Foreskin melanocyte (primary cell): ENCODE measurements at places on chromosomes 4 and X.

- no peak for DNase-seq
Observed at GRCh38 chrX:23819385-23820234, 36.6 kb downstream of the SAT1 start.

DNA sequence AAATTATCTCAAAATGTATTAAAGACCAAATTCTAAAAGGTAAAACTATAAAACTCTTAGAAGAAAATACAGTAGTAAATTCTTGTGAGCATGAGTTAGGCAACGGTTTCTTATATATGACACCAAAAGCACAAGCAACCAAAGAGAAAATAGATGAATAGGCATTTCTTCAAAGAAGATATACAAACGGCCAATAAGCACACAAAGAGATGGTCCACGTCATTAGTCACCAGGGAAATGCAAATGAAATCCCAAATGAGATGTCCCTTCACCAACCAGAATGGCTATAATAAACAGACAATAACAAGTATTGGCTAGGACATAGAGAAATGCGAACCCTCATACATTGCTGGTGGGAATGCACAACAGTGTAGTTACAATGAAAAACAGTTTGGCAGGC is 44.6 kb downstream of the RAB33A start:
- no peak for DNase-seq

- DNase-seq = no peak
Observed at GRCh38 chrX:76802708-76803107, 375.2 kb downstream of the MAGEE1 start.

DNA sequence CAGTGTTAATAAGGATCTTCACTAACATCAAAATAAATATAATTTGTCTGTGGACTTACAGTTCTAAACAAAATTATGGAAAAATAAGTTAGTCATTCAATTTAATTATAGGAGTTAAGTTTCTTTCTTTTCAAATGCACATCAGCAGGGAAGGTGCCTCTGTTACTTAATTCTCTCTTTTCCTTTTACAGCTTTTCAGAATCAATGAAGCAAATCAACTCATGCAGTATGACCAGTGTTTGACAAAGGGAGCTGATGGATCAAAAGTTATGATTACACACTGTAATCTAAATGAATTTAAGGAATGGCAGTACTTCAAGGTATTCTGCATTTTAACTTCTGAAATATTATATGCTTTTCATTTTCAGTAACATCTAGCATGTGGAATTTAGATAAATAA is 15.9 kb downstream of the HMGB2 start:
- no peak for DNase-seq

DNA sequence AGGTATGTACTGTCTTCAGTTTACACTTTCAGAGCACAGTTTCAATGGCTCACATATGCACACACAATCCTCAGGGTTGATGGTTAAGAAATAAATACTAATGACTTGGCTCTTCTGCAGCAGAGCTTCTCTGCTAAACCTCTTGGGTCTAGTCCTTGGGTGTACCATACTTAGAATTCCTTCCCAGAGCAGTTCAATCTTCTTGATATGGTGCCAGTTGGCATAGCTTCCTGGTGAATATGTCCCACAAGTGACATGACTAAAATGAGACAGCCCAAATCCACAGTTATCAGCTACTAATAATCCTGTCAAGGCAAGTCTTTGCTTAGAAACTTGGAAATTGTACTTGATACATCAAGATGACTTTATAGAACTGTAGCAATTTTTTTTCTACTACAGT is 654.4 kb downstream of the IQCM start:
- DNase-seq = no peak

GRCh38 chr4:88018466-88018865 is 11.0 kb downstream of the PKD2 start:
- no peak for DNase-seq
